Iris pigment epithelial cell (primary cell): ENCODE measurements at places on chromosomes 2 and 18.

DNA sequence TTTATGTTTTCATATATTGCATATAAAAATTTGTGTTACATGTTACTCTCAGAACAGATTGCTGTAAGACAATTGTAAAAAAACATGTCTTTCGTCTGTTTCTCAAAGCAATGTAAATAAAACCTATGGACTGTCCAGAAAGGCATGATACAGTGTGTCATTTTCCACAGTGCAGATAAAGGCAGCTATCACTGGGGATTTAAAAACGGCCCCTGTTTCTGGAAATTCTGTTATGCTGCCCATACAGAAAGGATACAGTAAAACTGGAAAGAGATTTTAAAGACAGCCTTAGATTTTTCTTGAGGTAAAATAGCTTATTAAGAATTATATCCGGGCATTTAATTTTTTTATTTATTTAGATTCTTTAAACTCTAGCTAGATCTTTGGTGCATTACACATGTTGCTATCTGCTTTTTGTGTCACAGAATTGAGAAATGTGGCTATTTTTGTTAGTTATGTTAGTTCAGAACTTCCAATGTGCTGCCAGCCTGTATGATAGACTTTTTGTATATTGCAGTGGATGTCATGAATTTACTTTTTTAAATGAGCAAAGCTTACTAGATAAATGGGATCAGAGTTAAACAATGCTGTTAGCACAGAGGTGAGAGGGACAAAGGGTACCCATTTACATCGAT lies 859 bp upstream of the INO80D start:
- DNase-seq, result no peak

- no peak for DNase-seq
Observed at GRCh38 chr18:33239298-33239697, 201.2 kb downstream of the CCDC178 start.

- peak; percentile 86 for DNase-seq
Observed at GRCh38 chr18:48956356-48956755, 5.6 kb upstream of the SMAD7 start.

DNA sequence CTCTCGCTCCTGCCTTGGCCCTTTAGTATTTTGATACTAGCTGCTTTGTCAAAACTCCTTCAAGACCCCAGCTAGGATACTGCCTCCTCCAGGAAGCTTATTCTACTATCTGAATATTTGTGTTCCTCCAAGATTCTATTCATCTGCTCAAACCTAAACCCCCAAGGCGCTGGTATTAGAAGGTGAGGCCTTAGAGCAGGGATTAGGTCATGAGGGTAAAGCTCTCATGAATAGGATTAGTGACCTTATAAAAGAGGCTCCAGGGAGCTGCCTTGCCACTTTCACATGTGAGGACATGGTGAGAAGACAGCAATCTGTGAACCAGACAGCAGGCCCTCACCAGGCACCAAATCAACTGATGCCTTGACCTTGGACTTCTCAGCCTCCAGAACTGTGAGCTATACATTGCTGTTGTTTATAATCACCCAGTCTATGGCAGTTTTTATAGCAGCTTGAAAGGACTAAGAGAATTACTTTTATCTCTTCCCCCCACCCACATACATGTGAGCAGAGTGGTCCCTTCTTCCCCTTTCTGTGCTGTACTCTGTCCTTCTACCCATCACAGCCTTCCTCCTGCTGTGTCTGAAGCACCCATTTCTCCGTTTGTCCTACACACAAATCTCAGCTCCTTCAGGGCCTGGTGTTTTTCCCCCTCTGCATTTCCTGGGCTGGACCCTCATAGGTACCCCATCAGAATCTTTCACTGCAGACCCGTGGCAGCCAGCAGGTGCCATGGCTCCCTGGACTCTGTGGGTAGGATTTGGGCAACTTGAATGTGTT lies 54.5 kb downstream of the HS1BP3 start:
- DNase-seq, result no peak

DNA sequence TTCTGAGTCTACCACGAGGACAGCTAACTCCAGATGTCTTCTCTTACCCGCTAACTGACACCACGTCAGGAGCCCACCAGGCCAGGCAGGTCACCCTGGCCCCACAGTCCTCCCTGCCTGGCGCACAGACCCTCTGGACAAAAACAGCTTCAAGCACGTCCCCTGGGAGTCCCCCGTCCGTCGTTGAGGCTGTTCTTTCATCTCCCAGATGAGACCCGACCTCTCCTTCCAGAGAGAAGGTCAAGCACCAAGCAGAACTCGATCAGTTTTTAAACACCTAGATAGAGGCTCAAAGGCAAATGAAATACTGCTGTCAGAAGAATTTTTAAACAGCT lies 57.8 kb downstream of the PARD6G start:
- DNase-seq, result no peak

- peak; percentile 55 for DNase-seq
Observed at GRCh38 chr18:35110554-35111485, 69.6 kb downstream of the MAPRE2 start.

GRCh38 chr2:211408483-211408891 lies 852.1 kb downstream of the CPS1 start:
- peak; percentile 33 for DNase-seq

DNA sequence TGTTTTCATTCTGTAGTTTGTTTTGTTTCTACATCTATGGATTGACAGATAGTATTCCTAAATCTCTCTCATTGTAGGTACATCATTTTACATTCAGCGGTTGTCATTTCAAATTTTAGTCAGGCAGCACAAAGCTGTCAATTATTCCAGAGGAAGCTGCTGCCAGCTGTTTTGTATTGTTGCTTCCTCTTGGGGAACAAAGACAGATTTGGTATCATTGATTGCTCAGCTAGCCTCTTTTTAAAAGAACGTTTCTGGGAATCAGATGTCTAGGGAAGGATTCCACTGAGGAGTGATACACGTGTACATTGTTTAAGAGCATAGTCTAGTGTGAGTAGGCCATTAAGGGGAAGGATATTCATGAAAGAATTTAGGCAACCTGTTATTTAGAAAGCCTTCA lies 145.8 kb downstream of the AGPS start:
- no peak for DNase-seq

GRCh38 chr18:22432657-22433137 lies 15.0 kb upstream of the CTAGE1 start:
- DNase-seq, result peak; percentile 94

DNA sequence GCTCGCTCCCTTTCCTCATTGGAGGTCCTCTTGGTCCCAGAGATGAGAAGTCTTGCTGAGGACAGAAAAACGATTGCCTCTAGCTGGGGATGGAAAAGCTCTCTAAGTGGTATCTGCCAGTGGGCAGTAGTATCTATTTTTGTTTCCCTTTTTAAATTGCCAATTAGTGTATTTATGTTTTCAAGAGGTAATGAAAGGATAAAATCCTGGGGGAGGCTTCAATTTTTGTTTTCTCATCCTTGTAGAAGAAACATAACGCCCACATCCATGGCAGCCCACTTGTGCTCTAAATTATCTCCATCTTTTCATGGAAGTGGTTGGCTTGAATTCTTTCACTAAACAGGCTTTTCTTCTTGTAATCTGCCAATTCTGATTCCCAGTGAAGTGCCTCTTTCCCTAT lies 14.3 kb downstream of the ANKRD29 start:
- DNase-seq, result no peak
